ENCODE measurements at places on chromosomes 7 and 10.
A peak's percentile ranks its signal among the peaks of the same experiment; 100 is the strongest.

GRCh38 chr7:108285003-108285368, 154.8 kb upstream of the LAMB4 start:
- DNase-seq = no peak

DNA sequence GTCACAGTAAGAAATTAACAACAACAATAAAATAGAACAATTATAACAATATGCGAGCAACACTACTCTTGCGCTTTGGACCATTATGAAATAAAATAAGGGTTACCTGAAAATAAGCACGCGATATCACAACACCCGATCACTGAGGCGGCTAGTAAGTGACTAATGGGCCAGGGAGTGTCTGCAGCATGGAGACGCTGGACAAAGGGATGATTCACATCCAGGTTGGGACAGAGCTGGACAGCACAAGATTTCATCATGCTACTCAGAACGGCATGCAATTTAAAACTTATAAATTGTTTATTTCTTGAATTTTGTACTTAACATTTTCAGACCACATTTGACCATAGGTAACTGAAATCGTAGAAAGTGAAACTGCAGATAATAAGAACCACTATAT, 15.6 kb downstream of the HIBADH start:
- no peak for DNase-seq

- DNase-seq = no peak
These were observed 221.4 kb upstream of the SEMA3C start for GRCh38 chr7:81140252-81140651.

DNA sequence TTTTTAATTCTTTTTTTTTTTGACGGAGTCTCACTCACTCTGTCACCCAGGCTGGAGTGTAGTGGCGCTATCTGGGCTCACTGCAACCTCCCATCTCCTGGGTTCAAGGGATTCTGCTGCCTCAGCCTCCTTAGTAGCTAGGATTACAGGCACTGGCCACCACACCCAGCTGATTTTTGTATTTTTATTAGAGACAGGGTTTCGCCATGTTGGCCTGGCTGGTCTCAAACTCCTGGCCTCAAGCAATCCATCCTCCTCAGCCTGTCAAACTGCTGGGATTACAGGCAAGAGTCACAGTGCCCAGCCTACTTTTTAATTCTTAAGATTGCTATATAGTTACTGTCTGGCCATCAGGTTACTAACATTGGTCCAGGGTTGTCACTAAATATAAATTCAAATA, 59.6 kb downstream of the ZNF277 start:
- DNase-seq = no peak

DNA sequence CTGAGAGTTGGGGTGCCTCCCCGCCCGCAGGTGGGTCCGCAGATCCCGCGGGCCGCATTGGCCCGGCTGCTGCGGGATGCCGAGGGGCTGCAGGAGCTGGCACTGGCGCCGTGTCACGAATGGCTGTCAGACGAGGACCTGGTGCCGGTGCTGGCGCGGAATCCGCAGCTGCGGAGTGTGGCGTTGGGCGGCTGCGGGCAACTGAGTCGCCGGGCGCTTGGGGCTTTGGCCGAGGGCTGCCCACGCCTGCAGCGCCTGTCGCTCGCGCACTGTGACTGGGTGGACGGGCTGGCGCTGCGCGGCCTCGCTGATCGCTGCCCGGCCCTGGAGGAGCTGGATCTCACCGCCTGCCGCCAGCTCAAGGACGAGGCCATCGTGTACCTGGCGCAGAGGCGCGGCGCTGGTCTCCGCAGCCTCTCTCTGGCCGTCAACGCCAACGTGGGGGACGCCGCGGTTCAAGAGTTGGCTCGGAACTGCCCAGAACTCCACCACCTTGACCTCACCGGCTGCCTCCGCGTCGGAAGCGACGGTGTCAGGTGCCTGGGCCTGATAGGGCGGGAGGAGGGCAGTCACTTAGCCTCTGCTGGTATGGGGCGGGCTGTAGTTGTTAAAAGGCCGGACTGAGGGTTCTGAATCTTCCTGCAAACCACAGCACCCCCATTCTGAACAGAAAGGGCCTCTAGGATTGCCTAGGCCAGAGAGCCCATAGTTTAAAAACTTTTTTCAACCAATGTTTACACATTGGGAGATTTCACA, 1.3 kb downstream of the FBXL15 start:
- DNase-seq = no peak

DNA sequence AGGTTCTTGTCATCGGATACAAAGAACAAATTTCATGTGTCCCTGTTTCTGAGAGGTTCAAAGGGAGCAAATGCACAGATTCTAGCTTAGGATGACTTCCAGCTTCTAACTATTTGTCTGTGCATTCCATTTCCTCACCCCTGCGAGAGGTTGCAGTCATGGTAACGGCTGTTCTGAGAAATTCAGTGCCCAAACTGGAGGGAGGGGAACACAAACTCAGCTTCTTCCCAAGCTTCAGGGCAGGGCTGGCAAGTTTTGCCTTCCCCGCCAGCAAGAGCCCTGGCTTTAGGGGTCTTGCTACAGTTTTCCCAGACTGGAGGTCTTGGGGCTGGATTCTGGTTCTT, 11.1 kb downstream of the FAS start:
- no peak for DNase-seq

- no peak for DNase-seq
These were observed 17.9 kb upstream of the EIF3B start for GRCh38 chr7:2336626-2337299.

DNA sequence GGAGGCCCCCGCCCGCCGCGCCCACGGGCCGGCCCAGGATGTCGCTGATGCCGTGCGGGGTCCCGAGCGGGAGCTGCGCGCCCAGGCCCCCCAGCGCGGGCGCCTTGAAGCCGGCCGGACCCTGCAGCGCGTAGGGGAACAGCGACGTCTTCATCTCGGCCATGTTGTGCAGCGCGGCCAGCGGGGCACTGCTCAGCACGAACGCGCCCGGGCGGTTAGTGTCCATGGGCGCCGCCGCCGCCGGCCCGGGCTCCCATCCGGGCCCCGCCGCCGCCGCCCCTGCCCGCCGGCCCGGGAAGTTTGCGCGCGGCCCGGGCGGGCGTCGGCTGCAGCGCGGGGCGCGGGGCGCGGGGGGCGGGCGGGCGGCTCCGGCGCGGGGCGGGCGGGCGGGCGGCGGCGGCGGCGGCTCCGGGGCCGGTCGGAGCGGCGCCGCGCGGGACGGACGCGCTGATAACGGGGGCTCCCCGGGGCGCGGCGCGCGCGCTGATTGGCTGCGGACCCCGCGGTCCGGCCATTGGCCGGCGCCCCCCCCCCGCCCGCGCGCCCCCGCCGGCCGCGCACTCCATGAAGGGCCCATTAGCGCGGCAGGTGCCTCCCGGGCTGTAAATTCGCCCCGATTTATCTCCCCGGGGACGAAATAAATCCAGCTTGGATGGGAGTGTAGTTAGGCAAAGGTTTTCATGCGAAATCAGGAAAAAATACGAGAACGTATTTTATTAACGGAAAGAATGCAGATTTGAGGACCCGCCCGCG, at the start of gene NKX6-2:
Gene NKX6-2, minus strand, starts transcription at position 425 of the 753 bp plus-strand sequence. Its CDS starts 199 bp downstream, at position 226.
- DNase-seq = no peak

- no peak for DNase-seq
These were observed 280.9 kb upstream of the HGF start for GRCh38 chr7:82050792-82051191.

DNA sequence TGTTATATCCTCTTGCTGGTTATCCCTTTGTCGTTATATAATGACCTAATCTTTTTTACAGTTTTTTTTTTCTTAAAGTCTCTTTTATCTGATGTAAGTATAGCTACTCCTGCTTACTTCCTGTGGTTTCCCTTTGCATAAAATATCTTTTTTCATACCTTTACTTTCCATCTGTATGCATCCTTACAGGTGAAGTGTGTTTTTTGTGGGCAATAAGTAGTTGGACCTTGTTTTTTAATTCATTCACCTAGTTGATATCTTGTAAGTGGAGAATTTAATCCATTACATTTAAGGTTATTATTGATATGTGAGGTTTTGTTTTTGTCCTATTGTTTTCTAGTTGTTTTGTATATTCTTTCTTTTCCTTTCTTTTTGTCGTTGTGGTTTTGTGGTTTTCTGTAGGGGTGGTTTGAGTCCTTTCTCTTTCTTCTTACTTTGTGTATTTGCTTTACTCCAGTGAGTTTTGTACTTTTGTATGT, 168.6 kb downstream of the MLLT10 start:
- no peak for DNase-seq

GRCh38 chr10:17430647-17431355, 23.6 kb downstream of the ST8SIA6 start:
- peak; percentile 6 for DNase-seq

- peak; percentile 24 for DNase-seq
These were observed 69.2 kb downstream of the SDK1 start for GRCh38 chr7:3370068-3370830.

DNA sequence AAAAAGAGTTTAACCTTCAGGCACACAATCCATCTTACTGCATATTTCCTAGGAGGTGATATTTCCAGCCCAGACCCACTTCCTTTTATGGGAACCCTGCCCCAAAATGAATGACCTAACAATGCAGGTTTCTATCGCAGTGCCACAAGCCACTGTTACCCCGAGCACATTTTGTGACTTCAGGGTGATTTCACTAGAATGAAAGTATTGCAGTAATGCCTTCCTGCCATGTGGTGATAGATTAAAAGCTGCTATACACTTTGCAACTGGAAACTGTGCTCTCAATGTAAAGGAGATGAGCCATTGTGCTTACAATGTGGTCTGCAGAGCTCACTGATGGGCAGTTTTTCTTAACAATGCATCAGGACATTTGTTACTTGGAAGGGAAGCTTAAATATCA, 90.5 kb upstream of the RSU1 start:
- no peak for DNase-seq

DNA sequence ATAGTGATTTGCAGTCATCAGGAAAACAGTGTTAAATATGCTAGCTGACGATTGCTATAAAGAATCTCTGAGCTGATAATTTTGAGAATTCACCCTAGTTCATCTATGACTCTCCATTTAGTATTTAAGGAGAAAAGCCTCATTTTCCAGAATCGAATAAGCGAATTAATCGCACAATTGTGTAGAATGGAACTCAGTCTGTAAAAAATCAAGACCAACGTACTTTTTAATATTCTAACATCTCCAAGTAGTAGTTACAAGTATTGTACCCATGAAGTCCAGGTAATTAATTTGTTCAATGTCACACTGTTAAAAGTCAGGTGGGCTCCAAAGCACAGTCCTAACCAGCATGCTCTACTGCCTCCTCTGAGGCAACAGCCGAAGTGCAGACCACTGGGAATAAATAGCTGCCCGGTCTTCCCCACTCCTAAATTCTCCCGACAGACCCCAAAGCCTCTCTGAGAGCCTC, 380 bp upstream of the AGBL3 start:
- no peak for DNase-seq

GRCh38 chr7:155380221-155380861, 77.6 kb upstream of the EN2 start:
- peak; percentile 17 for DNase-seq

DNA sequence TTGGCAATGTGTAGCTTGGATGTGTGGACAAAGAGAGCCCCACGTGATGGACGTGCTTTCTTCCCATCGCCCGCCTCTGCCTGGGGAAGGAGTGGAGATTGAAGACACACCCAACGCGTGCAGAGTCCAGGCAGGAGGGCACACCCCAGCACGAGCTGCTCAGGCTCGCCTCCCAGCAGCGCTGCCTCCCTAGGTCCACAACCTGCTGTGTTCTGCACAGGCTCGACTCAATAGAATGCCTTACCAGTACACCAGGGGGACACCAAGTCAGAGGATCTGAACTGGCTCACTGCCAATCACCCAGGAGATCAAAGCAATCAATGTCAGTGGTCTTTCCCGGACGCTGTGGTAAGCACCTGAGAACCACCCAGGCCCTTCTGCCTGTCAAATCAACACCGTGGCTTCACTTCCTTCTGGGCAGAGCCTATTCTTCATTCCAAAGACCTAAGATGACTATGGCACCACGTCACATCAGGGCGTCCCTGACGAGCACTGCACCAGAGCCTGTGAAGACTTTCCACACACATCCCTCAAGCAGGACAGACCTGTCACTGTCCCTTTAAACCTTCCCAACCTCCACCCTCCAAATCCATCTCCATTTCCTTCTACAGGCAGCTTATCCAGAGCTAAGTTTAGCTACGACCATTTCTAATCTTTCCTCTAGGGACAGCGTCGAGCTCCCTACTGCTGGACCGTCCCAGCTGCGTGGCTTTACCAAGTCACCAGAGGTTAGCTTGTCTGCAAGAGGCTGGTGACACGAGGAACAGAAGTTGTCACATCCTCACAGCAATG, 72.3 kb downstream of the AMZ1 start:
- DNase-seq = peak; percentile 7

DNA sequence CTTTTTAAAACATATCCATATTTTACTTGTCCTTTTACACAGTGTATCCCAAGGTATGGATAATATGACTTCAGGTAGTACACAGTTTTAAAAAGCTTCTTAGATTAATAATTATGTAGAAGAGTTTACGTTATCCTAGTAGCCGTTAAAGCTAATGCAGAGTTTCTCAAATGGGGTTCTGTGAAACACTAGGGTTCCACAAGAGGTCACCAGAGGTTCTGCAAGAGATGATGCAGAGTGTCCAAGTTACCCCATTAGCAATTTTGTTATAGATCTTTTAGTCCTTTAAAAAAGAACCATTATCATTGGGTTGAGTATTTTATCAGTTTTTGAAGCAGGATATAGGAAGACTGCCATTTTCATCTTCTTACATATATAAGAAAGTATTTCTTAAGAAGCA, 298.9 kb upstream of the HPS1 start:
- DNase-seq = no peak

DNA sequence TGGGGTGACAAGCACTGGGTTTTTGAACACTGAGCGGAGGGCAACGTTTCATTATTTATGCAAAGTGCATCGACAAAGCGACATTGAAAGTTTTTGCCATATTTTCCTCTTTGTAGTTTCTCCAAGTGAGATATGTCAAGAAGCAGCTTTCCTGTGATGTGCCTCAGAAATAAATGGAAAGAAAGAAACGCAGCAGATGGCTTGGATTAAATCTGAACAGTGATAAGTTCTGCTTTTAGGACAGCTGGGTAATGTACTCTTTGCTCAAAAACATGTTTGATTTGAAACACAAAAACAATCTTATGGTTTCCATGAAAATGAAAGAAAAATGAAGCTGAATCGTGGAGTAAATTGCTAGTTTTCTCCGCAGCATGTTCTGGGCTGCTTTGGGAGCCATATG, 166.3 kb downstream of the PTPRN2 start:
- no peak for DNase-seq

GRCh38 chr10:109027534-109028185, 895.7 kb downstream of the XPNPEP1 start:
- DNase-seq = no peak

DNA sequence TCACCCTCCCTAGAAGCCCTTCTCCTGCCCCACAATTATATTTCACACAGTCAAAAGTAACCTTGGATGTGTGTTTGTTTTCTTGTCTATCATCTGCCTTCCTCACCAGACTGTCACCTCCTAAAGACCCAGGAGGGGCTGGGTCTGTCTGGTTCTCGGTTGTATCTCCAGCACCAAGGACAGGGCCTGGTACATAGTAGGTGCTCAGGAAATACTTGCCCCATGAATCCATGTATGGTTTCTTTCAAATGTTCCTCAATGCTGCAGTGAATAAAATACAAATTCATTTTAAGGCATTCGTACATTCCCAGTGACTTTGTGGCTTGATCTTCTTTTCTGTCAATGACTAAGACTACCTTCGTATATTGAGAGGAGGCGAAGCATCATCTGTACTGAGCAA, 122.9 kb upstream of the ZNF716 start:
- DNase-seq = no peak
